ENCODE measurements at places on chromosomes 6 and 20.

DNA sequence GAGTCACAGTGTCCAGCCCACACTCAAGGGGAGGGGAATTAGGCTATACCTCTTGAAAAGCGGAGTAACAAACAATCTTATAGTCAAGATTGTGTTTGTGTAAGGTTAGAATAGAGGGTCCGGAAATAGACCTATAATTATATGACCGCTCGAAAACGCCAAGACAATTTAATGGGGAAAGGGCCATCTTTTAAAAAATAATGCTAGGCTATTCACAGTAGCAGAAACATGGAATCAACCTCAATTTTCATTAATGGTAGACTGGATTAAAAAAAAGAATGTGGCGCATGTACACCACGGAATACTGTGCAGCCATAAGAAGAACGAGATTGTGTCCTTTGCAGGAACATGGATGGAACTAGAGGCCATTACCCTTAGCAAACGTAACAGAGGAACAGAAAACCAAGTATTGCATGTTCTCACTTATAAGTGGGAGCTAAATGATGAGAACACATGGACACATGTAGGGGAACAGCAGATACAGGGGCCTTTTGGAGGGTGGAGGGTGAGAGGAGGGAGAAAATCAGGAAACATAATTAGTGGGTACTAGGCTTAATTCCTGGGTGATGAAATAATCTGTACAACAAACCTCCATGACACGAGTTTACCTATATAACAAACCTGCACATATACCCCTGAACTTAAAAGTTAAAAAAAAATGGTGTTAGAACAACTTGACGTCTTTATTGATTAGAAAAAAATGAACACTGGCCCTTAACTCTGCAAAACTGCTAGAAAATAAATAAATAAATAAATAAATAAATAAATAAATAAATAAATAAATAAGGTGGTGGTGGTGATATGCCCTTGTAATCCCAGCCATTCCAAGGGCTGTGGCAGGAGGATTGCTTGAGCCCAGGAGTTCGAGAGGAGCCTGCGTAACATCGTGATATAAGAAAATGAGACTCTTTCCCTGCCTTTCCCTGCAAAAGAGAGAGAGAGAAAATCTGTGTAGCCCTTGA, 30.3 kb downstream of the TOP1 start:
- no peak for DNase-seq

DNA sequence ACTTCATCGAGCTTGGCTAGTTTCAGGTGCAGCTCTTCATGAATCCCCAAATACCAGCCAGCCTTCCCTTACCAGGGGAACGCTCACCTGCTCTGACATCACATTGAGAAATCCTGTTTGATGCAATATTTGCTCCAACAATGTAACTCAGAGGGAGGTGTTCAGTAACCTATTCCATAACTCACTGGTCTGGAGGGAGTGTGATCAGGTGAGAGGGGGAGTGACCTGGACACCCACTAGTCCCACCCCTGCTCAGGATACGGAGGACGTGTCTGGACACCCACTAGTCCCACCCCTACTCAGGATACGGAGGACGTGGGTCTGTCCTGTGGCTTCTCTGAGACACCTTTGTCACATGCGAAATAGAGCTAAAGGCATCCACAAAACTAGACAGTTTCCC, 70.3 kb downstream of the HUS1B start:
- no peak for DNase-seq

DNA sequence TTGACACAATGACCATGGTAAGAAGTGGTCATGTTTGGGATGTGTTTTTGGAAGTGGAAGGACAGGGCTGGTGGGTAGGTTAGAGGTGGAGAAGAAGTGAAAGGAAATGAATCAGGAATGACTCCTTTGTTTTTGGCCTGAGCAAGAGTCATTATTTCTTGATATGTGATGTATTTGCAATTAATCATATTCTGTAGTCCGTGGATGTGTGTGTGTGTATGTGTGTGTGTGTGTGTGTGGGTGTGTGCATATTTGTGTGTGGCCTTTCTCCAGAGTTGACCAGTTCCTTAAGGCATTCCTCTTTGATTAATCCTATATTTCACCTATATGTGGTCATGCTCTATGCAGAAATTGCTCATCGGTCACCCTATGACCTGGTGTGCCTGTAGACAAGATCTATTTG, 130.7 kb downstream of the UTRN start:
- no peak for DNase-seq

DNA sequence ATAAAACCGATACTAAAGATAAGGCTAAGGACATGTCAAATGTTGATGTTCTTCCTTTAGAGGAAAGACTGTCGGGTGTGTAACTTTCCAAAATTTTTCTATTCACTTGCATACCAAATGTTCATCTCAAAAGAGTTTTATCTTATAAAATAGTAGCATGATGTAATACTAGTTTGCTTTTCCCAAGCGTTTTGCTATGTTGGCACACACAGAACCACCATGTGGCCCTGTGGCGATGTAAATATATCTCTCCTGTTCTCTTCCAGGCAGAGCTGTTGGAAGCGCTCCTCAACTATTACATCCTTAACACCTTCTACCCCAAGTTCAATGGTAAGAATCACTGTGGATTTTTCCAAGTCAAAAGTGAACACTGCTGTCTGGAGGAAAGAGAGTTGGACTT, 26.5 kb downstream of the LBP start:
- DNase-seq, result no peak

DNA sequence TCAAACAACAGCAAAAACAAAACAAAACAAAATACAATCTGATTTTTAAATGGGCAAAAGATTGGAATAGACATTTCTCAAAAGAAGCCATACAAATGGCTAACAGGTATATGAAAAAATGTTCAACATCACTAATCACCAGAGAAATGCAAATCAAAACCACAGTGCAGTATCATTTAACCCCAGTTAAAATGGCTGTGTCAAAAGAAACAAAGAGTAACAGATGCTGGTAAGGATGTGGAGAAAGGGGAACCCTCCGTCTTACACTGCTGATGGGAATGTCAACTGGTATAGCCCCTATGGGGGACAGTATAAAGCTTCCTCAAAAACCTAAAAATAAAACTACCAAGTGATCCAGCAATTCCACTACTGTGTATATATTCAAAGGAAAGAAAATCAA, 10.9 kb upstream of the NELFCD start:
- no peak for DNase-seq

DNA sequence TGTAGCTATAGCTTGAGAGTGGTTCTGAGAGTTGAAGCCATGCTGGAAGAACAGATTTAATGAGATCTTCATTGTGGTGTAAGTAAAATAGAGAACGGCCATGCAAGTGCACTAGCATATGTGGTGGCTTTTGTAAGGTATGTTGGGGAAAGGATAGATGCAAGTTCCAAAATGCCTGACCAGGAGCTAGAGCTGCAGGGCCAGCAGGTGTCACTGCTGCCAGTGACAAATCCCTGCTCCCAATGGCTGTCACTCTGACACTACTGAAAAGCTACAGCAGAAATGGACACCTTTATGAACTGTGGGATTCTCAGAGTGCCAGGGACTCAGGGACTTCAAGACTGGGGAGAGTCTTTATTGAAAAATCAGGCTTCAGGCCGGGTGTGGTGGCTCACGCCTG, 23.1 kb upstream of the VIP start:
- DNase-seq, result no peak

DNA sequence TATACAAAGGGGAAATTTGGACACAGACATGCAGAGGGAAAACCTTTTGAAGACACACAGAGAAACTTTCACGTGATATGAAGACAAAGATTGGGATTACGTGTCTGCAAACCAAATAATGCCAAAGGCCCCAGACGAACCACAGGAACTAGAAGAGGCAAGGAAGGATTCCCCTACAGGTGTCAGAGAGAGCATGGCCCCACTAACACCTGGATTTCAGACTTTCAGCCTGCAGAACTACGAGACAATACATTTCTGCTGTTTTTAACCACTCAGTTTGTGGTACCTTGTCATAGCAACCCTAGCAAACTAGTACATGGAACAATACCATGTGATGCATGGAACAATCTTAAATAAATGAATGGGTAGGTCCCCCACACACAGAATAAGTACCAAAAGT, 341.0 kb downstream of the HDGFL1 start:
- DNase-seq, result no peak

- no peak for DNase-seq
Measured at GRCh38 chr6:13014504-13015378, 298.2 kb downstream of the PHACTR1 start.

GRCh38 chr6:108707328-108707976, 140.8 kb upstream of the ARMC2 start:
- no peak for DNase-seq

GRCh38 chr20:37315452-37316110, 26.1 kb downstream of the MANBAL start:
- DNase-seq, result no peak

GRCh38 chr20:7323957-7324356, 556.5 kb downstream of the BMP2 start:
- no peak for DNase-seq

DNA sequence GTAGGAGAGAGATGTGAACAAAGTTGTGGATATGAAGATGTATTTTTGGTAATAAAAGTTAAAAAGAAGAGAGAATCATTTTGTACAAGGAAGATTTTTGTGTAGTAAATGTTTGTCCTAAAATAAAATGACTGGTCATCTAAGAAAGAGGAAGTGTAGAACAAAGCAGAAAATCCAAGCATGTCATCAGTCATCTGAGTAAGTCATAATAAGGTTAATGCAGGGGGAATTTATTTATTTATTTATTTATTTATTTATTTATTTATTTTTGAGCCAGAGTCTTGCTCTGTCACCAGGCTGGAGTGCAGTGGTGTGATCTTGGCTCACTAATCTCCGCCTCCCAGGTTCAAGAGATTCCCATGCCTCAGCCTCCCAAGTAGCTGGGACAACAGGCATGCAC, 15.7 kb upstream of the CGA start:
- DNase-seq, result no peak

DNA sequence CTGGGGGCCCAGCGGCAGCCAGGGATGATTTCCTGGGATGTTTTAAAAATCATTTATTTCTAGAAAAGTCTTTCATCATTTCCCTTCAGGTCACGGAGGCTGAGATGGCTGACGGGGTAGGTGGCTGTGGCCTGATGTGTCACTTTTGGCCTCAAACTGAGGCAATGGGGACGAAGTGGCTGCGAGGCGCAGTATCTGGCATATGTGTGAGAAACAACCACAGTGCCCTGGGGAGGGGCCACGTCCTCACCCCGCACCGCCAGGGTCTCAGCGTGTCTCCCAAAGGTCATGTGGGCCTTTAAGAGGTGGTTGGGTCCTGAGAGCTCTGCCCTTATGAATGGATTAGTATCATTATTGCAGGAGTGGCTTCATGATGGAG, 120.0 kb downstream of the CEBPB start:
- no peak for DNase-seq

- no peak for DNase-seq
Measured at GRCh38 chr6:2509711-2510110, 241.0 kb downstream of the MYLK4 start.

- no peak for DNase-seq
Measured at GRCh38 chr6:19312241-19312978, 524.8 kb upstream of the ID4 start.

- DNase-seq, result no peak
Measured at GRCh38 chr6:101393829-101394251, 332 bp downstream of the GRIK2 start.

GRCh38 chr20:51978070-51978501, 175.8 kb upstream of the SALL4 start:
- DNase-seq, result no peak

DNA sequence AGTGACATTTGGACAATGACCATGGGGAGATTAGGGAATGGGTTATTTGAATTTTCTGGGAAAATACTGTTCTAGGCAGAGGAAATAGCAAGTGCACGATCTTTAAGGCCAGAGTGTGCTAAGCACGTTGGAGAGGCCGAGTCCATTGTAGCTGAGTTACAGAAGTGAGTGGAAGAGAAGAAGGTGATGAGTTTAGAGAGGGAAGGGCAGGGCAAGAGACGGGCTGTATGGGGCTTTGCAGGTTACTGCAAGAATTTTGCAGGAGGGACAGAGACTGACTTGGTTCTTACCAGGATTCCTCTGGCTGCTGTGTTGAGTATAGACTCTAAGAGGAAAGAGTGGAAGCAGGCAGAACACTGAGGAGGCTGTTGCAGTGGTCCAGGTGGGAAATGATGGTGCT, 1.1 kb upstream of the NCOA3 start:
- DNase-seq, result no peak

DNA sequence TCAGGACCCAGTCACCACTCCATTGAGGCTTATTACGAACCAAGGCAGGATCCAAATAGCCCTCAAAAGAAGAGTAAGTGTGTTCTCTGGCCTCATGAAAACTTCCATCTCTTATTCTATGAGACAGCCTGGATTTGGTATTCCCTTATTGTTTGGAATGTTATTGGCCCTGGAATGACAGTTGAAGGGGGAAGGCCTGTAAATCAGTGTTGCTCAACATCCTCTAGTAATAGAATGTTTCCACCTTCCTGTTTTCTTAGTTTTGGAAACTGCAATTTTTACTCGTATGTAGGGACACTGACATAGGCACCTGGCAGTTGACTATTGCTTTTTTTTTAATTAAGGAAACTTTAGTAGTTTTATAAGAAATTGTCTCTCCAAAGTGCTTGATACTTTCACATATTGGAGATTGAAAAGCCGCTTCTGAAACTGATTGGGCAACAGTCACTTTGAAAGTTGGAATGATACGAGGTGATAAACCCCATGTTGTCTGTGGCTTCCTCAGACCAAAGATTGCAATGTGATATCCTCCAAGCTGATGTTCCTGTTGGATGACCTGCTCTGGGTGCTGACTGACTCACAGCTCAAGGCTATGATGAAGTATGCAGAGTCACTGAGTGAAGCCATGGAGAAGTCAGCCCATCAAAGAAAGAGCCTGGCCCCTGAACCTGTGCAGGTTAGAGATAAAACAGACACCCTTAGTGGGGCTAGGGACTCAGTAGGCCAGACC, 43.1 kb downstream of the BLTP3A start:
- no peak for DNase-seq

DNA sequence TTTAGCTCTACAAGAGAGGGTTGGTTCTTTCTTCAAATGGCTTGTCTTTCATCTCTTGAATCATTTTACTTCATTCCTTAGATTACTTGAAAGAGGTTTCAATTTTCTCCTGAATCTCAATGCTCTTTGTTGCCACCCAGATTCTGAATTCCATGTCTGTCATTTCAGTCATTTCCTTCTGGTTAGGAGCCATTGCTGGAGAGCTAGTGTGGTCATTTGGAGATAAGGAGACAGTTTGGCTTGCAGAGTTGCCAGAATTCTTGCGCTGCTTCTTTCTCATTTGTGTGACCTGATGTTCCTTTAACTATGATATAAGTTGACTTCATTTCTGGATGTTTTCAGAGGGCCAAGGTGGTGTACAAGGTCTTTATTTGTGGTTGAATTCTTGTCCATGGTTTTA, 157.8 kb downstream of the SLC22A3 start:
- no peak for DNase-seq
